Right cardiac atrium (tissue), 5 donors: ENCODE measurements at places on chromosomes 12 and 14. TPM values are rescaled to one million over a fixed set of nuclear protein-coding genes. Genes with fewer than 3 reads are reported as not detected.
A peak's percentile ranks its signal among the peaks of the same experiment; 100 is the strongest.

GRCh38 chr14:104253901-104254353 is 115.5 kb downstream of the KIF26A start:
- no peak for DNase-seq

GRCh38 chr12:132026061-132026795 is 76.5 kb downstream of the EP400 start:
- no peak for DNase-seq

DNA sequence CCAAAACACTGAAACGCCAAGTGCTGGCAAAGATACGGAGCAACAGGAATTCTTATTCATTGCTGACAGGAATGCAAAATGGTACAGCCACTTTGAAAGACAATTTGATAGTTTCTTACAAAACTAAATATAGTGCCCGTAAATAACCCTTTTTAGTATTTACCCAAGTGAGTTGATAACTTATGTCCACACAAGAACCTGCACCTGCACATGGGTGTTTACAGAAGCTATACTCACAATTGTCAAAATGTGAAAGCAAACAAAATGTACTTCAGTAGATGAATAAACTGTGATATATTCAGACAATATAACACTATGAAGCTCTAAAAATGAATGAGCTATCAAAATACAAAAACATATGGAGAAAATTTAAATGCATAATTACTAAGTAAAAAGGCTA is 86.6 kb downstream of the ATXN7L3B start:
- DNase-seq: no peak

Gene GPD1
- total RNA-seq: 6.9 TPM

DNA sequence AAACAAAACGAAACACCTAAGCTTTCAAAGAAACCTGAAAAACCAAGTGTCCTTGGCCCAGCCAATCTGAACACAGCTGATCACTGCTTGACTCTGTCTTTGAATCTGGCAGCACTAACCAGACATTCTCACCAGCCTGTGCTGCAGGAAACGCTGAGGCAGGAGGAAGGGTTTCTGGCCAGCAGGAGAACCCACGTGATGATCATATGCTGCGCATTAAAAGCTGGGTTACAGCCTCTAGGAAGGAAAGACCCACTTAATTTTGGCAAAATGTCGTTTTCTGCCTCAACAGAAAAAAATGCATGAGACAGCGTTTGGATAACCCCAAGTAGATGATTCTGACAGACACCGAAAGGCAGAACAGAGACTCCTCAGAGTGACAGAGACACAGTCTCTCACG is 9.8 kb downstream of the APPL2 start:
- peak; percentile 73 for DNase-seq

DNA sequence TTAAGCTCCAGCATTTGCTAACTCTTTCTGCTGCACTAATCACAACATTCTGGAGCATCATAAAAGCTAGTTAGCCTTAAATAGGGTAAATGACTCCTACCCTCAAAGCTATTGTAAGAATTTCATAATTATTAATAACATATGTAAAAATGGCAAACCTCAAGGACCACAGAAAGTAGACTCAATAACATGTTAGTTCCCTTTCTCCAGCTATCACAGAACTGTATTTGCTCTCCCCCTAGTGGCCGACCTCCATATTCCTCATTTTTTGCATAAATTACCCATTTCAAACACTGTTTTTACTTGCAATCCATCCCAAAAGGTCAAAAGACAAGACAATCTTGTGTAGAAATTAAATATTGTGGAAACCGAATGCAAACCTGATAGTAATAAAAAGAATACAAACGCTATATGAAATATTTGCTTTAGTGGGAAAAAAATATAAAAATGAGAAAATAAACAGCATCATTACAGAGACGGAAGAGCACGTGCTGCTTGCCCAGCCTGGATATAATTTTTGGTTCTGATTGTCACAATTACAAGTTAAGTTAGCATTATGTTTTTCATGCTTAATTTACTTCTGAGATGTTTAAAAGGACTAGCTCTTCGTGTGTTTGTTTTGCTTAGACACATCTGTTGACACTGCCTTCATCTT is 97.9 kb downstream of the RERGL start:
- DNase-seq: no peak

- peak; percentile 41 for DNase-seq
Observed at GRCh38 chr12:47832263-47832933, 12.7 kb upstream of the HDAC7 start.

DNA sequence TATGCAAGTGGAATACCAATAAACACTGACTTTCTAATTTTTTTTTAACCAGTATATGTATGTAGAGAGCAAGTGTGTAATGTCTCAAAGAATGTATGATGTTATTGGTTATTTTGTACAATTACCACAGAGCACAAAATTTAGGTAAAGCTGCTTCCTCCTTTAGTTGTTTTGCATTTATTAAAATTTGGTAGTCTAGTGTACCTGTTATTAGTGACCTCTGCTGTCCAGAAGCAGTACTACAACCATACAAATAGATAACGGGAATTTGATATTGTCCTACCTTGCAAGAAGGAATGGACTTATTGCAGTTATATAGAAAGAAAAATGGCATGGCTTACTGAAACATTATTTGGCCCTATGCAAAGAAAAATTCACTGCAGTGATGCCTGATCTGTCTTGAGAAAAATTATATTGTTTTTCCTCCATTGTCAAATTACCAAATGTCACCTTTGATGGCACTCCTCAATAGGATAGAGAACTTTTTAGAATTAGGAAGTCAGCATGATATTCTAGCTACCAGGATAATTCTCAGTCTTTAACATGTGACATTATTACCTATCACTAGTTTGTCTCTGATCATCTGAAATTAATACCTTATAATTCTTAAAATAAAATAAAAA is 153.9 kb upstream of the RMST start:
- DNase-seq: no peak

Gene FOXN4
- total RNA-seq: not detected

GRCh38 chr14:100306998-100307765 is 938 bp upstream of the SLC25A29 start:
- peak; percentile 75 for DNase-seq

DNA sequence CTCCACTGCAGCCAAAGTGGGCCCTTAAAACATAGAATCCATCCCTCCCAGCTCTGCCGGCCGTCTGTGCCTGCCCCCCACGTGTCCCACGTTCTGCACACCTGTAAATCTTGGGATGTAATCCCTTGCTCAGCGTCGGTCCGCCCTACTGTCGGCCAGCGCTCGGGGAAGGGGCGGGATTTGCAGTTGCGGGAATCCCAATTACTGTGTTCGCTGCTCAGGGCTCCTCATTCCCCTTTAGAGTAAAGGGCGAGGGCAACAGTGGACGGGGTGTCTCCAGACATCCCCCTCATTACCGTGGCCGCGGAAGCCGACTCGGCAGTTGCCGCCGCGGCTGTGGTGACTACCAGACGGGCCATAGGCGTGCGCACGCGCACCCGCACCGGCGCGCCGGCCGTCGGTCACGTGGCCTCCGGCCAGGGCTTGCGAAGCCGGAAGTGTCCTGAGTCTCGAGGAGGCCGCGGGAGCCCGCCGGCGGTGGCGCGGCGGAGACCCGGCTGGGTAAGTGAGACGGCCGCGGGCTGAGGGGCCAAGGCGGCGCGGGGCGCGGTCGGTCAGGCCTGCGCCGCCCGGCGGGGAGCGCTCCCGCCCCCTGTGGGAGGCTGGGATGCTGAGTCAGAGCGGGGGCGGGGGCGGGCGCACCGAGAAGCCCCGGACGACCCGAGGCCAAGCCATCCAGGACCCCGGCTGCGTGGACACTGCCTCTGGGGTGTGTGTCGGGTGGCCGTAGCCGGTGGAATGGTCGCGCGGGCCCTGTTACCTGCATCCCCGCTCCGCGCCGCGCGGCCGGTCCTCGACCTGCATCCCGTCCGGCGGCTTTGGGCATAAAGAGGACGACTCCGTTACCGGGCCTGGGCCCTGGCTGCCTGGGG is at the start of gene TBK1:
Gene TBK1 (plus strand): TSS at position 434 of the 872 bp plus-strand sequence. CDS start 3,751 bp downstream, outside the sequence.
- DNase-seq: peak; percentile 96

Gene REP15
- total RNA-seq: 1.3 TPM

DNA sequence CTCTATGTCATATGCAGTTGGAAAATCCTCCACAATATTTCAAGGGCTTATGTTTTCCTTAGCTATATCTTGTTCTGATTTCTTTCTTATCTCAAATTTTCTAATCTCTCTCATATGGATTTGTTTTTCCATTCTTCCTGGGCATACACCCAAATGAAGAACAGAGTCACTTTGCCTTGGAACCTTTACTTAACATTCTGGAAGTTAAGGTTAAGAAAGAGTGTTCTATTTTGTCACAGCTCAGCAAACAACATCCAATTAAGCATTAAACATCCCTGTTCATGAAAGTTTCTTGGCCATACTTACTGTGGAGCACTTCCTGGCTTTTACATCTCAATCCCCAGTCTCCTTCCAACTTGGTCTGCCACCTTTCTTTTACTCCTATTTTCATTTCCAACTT is 5.3 kb downstream of the NAV3 start:
- DNase-seq: no peak

DNA sequence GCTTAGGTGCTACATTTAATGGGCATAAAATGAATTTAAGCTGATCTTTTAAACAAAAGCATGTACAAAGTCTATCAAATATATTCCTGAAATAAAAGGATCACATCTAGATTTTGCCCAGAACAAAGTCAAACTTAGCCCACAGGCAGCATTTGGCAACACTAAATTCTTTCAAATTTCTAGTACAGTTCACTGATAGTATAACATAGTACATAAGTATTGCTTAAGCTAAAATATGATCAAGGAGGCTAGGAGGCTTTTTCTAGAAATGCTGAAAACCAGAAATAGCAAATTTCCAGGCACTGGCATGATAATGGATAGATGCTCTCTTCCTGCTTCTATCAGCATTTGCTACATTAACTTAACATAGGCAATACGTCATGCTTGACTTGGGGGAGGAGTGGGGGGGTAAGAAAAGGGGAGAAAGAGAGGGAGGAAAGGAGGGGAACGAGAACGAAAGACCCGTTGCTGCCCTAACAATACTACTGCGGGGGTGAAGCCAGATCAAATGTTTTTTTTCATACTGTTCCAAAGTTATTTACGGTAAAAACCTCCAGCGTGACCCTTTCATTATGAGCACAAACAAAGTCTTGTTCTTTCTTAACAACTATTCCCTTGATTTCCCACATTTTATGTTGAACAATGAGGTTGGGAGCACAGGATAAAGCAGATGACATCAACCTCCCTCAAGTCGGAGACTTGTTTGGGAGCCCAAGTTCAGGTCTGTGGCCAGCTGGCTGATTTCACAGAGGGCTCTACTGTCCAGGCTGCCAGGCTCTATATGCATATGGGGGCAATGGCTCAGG is 10.6 kb downstream of the TMED10 start:
- DNase-seq: no peak

GRCh38 chr12:126362964-126363363 is 1297.7 kb downstream of the AACS start:
- no peak for DNase-seq

DNA sequence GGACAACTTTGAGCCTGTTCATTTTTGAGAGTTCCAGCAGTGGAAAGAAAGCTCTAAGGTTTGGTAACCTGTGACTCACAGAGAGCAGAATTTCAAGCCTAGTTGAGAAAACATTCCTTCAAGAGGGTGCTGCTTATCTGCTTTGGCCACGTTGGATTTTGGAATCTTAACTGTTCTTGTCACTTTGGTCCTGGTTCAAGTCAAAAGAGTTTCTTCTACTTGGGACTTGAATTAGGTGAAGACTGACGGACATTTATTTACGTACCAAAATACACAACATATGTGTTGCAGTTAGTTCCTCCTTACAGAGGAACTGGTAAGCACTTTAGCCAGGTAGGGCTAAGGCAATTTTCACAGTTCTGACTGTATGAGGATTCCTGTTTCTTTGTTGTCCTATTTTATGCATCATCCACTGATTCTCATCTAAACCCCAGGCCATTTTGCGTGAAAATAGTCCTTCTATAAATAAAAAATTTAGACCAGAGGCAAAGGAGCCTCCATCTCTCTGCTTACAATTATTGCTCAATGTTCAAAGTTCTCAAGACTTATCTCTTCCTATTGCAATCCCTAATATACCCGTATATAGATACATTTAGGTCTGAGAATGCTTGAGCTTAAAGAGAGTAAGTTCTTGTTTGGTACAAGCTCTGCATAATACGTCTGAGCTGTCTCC is 580.9 kb downstream of the DIO2 start:
- DNase-seq: no peak

GRCh38 chr14:39704594-39704993 is 272.4 kb upstream of the FBXO33 start:
- no peak for DNase-seq

GRCh38 chr14:77221241-77221871 is 39.8 kb downstream of the TMEM63C start:
- DNase-seq: no peak

GRCh38 chr12:19978193-19978592 is 390.1 kb upstream of the PDE3A start:
- DNase-seq: no peak

GRCh38 chr12:87793131-87793530 is 236.1 kb downstream of the C12orf50 start:
- DNase-seq: no peak

DNA sequence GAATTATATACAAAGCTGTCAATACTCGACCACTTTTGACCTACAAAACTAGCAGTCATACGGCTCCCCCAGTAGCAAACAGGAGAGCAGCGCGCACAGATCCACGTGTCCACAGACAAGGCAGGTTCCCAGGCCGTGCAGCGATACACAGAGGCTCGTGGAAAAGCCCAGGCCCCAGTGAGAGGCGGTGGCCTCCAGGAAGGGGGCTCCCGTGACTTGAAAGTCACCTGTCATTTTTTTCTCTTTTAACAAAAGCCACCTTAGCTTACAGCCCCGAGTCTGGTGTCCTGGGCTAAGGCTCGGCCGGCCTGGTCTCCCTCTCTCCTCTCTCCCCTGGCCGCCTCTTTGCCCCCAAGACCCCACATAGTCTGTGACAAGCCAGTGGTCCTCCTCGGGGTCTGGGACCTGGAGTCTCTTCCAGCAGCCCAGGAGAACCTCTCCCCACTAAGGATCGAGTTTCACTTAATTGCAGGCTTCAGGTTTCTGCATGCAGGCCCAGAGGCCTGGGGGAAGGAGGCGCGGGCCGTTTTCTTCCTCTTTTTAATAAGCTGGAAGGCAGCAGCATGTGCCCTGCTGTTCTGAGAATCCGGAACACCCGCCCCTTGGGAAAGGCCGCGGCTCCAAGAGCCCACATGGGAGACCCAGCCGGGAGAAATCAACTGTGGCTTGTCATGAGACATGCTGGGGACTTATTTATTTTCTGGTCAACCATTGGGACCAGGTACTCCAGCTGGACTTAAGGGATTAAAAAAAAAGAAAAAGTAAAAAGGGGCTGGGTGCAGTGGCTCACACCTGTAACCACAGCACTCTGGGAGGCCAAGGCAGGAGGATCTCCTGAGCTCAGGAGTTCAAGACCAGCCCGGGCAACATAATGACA is 15.9 kb downstream of the NCOR2 start:
- peak; percentile 83 for DNase-seq

GRCh38 chr12:16530268-16530850 is 75.6 kb downstream of the LMO3 start:
- no peak for DNase-seq

Gene FRMD6
- 8.8 TPM for total RNA-seq

GRCh38 chr14:22667881-22668280 is 23.7 kb upstream of the OR6J1 start:
- DNase-seq: peak; percentile 59

Gene PPP1R3E
- total RNA-seq: 11.6 TPM

GRCh38 chr14:64965356-64966000 is 6.7 kb downstream of the RAB15 start:
- DNase-seq: no peak

GRCh38 chr14:52907949-52908348 is 42.9 kb downstream of the FERMT2 start:
- DNase-seq: no peak

- no peak for DNase-seq
Observed at GRCh38 chr14:36973806-36974442, 198.5 kb downstream of the SLC25A21 start.

- no peak for DNase-seq
Observed at GRCh38 chr14:37289688-37290087, 92.0 kb downstream of the MIPOL1 start.

- DNase-seq: no peak
Observed at GRCh38 chr12:53074999-53075370, 4.2 kb downstream of the SPRYD3 start.
